ENCODE measurements at places on chromosomes 11 and 22.
A peak's percentile ranks its signal among the peaks of the same experiment; 100 is the strongest.

DNA sequence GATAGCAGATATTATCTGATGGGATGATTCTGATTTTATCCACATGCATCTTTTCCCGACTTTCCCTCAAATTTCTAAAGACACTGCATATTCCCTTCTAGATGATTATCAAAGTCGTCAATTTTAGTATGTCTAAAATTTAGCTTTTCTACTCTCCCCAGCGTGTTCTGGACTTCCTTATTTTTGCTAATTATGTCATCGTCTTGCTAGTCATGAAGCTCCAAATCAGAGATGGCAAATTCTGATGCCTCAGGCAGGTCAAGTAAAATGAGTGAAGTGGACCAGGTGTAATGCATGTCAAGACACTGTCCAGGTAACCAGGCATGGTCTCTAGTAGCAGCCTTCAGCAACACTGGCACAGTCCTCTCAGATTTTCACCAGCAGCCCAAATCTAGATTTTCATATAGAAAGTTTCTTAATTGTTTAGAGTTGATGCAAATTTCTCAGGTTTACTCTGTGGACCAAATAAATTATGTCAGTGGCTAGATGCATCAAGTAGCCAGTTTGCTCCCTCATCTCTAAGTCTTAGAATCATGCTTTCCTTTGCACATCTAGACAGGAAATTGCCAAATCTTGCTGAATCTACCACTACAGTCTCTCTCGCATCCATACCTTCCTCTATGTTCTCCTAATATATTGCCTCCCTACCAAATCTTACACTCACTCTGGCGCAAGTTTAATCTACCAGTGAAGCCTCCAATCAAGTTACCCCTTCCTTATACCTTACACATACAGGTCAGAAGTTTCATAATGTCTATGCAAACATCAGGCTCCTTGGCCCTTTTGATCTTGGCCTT lies 10.6 kb downstream of the HSD17B12 start:
- no peak for DNase-seq

DNA sequence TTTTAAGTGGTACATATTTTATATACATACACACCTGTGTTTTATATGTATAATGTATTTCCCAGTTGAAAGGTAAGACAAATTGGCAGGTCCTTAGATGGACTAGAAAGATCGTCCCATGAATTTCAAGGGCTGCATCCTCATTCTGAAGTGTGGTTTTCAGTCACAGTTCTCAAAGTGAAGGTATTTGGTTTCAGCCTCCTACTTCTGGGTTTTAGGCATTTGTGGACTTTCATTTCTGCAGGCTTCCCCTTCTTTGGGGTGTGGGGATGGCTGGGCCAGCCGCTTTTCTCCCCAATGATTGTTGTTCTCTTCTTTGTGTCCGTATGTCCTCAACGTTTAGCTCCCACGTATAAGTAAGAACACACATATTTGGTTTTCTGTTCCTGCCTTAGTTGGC lies 10.0 kb downstream of the DCPS start:
- DNase-seq, result no peak

DNA sequence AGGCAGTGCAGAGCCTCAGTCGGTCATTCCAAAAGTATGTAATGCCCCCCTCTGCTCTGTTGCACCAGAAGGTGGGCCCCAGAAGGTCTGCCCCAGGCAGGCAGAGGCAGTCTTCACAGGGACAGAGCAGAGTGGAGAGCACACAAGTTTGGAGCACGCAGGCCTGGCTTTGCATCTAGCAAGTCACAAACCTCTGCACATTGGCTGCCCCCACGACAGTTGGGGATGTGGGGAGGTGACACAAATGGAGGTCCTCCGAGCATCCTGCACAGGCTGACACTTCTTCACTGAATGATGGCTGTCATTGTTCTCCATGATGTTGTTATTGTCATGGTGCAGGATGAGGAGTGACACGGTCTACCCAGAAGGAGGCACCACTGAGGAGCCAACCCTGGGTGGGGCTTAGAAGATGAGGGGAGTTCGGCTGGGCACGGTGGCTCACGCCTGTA lies 11.9 kb downstream of the TOM1 start:
- DNase-seq, result no peak

DNA sequence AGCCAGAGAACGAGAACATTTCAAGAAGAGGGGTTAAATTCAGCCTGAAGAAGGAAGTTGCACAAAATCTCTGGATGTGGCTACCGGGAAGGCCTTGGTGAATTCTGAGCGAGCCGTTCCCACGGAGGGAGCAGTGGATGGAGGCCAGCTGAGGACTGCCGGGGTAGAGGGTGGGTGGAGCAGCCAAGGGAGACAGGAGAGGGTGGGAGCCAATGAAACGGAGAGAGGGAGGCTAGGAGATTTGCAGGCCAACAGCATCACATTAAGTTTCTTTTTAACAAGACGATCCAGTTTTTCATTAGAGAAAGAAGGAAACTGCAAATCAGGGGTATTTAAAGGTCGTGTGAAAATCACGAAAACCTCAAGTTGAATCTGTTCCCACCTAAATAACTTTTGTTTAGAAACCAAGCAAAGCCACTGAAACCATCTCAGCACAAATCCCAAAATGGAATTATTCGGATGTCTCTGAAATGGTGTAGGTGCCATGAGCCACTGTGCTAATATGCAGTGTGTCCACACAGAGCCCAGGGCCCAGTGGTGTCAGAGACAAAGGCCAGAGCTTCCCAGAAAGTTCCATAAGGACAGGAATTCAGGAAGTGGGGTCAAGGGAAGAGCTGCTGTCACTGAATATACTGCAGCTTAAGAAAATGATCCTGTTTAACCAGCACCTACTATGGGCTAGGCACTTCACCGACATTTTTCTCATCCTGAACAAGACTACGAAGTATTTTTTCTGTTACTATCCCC lies 59.7 kb upstream of the SLC35C1 start:
- DNase-seq, result no peak

DNA sequence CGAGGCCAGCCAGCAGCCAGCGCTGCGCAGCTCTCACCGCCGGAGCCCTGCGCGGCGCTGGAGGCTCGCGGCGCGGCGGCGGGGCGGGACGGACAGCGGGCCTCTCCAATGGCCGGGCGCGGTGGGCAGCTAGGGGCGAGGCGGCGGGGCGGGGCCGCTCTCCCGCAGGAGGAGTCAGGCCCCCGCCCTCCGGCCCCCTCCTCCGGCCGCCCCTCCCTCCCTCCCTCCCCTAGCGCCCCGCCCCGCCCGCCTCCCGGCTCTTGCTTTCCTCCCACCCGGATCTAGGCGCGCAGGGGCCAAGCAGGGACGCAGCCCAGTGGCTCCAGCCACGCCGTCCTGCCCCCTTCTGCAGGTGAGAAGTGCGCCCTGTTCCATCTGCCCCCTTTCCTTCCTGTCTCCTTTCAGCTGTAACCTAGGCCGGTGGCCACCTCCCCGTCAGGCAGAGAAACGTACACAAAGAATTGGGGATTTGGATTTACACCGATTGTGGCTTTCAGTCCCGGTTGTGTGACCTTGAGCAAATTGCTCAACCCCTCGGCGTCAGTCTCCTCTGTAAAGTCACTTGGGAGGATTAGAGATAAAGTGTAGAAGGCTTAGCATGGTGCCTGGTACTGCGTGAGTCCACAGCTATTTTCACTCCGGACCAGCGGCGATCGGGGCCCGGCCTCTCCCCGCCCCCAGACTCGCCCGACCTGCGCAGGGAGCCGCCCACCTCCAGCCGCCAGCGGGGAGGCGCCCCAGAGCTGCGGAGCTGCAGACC lies at the start of gene FZD4:
Gene FZD4 (minus strand): TSS at position 35 of the 760 bp plus-strand sequence. CDS start 310 bp downstream, outside the sequence.
- DNase-seq, result peak; percentile 74

- no peak for DNase-seq
These were observed 72.6 kb downstream of the CD82 start for GRCh38 chr11:44638032-44638431.

GRCh38 chr11:13280092-13280722 lies 2.6 kb downstream of the BMAL1 start:
- no peak for DNase-seq

DNA sequence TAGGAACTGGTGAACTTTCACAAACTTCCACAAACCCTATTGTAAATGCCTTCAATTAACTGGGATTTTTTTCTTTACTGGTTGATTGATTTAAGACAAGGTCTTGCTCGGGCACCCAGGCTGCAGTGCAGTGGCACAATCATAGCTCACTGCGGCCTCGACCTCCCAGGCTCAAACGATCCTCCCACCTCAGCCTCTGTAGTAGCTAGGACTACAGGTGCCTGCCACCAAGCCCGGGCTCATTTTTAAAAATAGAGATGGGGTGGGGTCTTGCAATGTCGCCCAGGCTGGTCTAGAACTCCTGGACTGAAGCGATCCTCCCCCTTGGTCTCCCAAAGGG lies 35.7 kb upstream of the POLA2 start:
- DNase-seq, result no peak

DNA sequence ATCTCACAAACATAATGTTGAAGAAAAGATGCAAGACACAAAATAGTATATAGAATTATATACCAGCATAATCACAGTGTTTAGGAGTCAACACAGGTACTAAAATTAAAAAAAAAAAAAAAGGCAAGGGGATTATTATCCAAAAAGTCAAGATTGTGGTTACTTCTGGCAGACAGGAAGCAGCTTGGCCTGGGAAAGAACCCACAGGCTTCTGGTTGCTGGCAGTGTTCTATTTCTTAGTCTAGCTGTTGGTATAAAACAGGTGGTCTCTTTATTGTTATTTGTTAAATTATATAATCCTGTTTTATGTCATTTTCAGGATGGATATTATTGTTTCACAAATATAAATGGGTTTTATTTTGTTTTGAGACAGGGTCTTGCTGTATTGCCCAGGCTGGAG lies 54.0 kb downstream of the C11orf58 start:
- DNase-seq, result no peak

DNA sequence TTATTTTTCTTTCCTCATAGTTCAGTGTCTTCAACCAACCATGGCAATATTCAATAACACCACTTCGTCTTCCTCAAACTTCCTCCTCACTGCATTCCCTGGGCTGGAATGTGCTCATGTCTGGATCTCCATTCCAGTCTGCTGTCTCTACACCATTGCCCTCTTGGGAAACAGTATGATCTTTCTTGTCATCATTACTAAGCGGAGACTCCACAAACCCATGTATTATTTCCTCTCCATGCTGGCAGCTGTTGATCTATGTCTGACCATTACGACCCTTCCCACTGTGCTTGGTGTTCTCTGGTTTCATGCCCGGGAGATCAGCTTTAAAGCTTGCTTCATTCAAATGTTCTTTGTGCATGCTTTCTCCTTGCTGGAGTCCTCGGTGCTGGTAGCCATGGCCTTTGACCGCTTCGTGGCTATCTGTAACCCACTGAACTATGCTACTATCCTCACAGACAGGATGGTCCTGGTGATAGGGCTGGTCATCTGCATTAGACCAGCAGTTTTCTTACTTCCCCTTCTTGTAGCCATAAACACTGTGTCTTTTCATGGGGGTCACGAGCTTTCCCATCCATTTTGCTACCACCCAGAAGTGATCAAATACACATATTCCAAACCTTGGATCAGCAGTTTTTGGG lies at the start of gene OR51T1:
Gene OR51T1 (plus strand): TSS at position 41 of the 641 bp plus-strand sequence. CDS start 0 bp downstream, at position 41.
- DNase-seq, result no peak

- no peak for DNase-seq
These were observed 11.0 kb upstream of the SHANK2 start for GRCh38 chr11:71263386-71263785.

DNA sequence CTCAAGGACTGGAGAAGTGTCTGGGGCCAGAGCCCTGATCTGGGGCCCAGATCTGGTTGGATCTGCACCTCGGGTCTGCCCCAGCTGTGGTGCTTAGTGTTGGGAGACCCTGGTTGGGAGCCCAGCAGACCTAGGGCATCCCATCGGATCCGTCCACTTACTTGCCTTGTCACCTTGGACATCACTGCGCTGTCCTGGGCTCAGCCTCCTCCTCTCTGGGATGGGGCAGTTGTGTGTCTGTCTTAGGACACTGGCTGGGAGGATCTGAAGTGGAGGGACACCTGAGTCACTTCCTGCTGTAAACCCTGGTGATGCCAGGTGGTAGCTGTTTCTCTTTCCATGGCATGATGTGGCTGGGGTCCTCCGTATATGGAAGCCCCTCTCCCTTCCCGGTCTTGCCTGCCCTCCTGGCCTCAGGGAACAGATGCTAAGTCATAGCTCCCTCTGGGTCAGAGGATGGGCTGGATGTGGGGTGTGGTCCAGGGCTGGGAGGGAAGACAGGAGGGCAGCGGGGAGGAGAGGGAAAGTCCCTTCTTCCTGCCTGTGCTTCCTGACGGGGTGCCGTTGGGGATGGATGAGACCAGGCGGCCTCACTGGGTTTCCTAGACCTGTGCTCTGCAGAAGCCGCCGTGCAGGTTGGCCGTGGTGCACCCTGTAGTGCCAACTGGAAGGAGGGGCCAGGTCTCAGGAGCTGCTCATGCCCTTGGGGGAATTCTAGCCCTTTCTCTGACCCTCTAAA lies 12.1 kb upstream of the OMP start:
- DNase-seq, result no peak

DNA sequence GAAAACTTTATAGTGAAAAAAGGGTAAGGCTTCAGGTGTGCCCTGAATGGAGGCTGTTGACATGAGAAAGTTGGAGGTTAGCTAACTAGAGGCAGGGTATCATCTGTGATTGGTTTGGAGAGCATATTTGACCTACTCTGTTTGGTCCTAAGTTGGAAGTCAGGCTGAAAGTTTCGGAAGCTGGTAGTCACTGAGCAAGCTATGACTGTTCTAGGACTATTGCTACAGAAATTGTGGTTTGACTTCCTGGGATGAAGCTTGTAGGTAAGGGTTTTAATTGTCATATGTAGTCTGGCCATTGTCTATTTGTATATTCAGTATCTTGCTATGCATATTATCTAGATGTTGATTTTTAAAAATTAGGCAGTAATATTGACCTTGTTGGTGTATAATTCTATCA lies 565.0 kb downstream of the TMEM135 start:
- DNase-seq, result no peak

GRCh38 chr22:31398231-31398630 lies 1.2 kb upstream of the DRG1 start:
- DNase-seq, result no peak

DNA sequence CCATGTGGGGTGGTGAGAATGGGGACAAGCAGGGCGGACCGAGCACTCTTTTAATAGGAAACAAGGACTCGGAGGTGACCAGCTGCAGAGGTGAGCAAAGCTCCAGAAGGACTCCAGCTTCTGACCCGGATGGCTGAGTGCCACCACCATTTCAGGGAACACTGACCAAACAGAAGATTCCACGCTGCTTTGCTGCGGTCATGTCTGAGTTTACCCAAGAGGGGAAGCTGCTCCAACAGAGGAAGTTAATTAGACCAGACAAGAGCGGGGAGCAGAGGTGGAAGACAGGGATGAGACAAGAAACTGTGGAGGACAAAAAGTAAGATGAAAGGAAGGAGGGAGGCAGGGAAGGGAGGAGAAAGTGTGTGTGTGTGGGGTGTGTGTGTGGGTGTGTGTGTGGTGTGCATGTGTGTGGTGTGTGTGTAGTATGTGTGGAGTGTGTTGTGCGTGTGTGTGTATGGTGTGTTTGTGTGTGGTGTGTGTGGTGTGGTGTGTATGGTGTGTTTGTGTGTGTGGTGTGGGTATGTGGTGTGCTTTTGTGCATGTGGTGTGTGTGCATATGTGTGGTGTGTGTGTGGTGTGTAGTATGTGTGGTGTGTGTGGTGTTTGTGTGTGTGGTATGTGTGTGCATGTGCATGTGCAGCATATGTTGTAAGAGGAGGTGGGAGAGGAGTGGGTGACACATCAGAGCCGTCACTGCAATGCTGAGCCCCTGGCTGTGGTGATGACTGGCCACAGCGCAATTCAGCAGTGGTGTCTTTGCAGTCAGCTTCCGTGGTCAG lies 82.2 kb upstream of the AKIP1 start:
- DNase-seq, result no peak

GRCh38 chr22:43239193-43239780 lies 52.4 kb upstream of the TTLL12 start:
- DNase-seq, result no peak

- DNase-seq, result no peak
These were observed 16.9 kb upstream of the C22orf42 start for GRCh38 chr22:32175683-32176644.

- DNase-seq, result no peak
These were observed 10.4 kb upstream of the CDC42BPG start for GRCh38 chr11:64854534-64855502.

GRCh38 chr22:40922484-40923303 lies 28.5 kb upstream of the RBX1 start:
- DNase-seq, result peak; percentile 56

Measured in right renal pelvis (tissue), 4 donors.